HCEC 1CT (cell line): ENCODE measurements at places on chromosomes 7 and 10.

GRCh38 chr7:106729720-106730385 lies 68.9 kb upstream of the CCDC71L start:
- no peak for DNase-seq

GRCh38 chr7:73952266-73952665 lies 75.7 kb upstream of the ELN start:
- DNase-seq = no peak

- no peak for DNase-seq
These were observed 4.5 kb upstream of the AIFM2 start for GRCh38 chr10:70137135-70137534.

GRCh38 chr7:23373151-23374004 lies 74.2 kb downstream of the MALSU1 start:
- DNase-seq = peak; percentile 54

DNA sequence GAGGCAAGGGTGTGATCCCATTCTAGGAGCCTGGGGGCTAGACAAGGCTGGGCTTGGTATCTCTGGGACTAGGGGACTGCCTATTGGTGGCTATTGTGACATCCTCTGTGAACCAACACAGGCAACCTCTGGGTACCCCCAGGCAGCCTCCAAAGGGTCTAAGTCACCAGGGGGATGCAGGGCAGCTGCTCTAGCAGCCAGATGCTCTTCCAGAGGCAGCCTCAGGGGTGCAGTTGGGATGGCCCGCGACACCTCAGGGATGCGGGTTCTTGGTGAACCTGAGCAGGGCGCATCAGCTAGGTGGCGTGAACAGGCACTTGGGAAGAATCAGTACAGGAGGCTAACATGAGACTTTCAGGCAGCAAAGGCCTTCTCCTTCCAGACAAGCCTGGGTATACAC lies 1.6 kb upstream of the TMEM120A start:
- no peak for DNase-seq

- DNase-seq = peak; percentile 8
These were observed 718 bp downstream of the DYNC2I1 start for GRCh38 chr7:158856883-158857668.

GRCh38 chr10:14074062-14074884 lies 256.5 kb downstream of the FRMD4A start:
- DNase-seq = peak; percentile 100

GRCh38 chr7:26868841-26869495 lies 4.6 kb upstream of the SKAP2 start:
- no peak for DNase-seq

DNA sequence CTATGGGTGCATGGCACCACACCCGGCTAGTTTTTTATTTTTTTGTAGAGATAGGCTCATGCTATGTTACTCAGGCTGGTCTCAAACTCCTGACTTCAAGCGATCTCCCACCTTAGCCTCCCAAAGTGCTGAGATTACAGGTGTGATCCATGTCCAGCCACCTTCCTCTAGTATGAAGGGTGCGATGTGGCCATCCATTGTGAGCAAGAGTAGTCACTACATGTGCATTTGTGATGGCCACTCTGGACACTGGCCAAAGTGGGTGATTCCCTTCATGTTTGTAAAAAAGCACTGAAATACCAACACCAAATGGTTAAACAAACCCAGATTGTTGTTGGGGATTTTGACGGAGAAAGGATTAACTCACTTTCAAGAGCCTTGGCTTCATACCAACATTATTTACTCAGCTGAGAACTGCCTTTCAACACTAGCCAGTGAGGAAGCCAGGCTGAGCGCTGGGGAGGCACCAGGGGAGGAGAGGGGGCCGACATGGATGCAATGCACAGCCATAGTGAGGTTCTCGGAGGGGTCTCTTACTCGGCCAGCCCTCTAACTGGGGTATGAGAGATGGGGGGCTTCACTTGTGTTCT lies 198.1 kb upstream of the LYZL2 start:
- DNase-seq = peak; percentile 46

DNA sequence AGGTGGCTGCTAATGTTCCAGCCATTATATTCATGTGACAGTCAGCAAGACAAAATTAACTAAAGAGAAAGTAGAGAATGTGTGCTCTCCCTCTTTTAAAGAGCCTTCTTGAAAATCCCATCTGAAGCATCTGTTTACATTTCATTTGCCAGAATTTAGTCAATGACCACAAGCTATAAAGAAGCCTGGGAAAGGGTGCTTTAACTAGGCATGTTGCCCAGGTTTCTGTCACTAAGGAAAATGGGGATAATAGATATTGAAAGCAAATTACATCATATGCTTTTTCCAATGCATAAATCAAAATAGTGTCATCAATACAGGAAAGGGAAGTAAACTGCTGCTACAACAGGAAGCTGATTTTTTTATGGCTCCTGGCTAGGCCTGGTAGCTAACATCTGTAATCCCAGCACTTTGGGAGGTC lies 67.7 kb downstream of the ELAPOR2 start:
- DNase-seq = no peak

- no peak for DNase-seq
These were observed 102.3 kb upstream of the PCBD1 start for GRCh38 chr10:70990681-70991080.

GRCh38 chr10:67385089-67385488 lies 310.9 kb downstream of the CTNNA3 start:
- DNase-seq = no peak

- no peak for DNase-seq
These were observed 66.6 kb upstream of the ZNF722 start for GRCh38 chr7:63931985-63932577.

GRCh38 chr7:118372530-118372929 lies 148.0 kb downstream of the ANKRD7 start:
- no peak for DNase-seq

DNA sequence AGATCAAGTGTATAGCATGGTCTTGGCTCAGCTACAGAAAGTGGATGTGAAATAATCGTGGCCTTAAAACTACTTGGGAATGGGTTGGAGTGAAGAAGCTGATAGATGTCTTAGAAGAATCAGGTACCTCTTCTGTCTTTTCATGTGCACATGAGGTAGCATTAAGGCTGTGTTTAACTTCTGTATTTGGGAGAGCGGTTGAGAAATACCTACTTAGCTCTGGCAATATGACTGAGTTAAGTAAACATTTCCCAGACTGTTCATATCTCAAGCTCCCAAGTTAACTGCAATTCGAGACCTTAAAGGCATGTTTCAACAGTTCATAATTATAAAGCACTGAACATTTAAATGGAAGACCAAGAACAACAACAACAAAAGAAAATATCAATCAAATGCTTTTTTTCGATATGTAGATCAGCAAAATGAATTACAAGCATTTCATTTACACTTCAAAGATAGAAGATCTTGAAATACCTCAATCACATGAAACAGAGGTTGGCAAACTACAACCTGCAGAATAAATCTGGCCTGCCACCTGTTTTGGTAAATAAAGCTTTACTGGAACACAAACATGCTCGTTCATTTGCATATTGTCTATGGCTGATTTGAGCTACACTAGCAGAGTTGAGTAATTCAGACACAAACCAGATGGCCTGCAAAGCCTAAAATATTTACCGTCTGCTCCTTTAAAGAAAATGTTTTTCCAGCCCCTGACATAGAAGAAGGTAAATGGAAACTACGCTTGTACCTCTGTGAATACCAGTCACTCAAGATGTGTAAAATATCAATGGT lies 337.1 kb upstream of the GLI3 start:
- DNase-seq = peak; percentile 41

GRCh38 chr10:44933451-44934321 lies 22.5 kb downstream of the TMEM72 start:
- no peak for DNase-seq

GRCh38 chr10:118800920-118801319 lies 46.1 kb upstream of the CACUL1 start:
- DNase-seq = peak; percentile 11

- no peak for DNase-seq
These were observed 2.9 kb downstream of the PPP1R3A start for GRCh38 chr7:113915956-113916355.

DNA sequence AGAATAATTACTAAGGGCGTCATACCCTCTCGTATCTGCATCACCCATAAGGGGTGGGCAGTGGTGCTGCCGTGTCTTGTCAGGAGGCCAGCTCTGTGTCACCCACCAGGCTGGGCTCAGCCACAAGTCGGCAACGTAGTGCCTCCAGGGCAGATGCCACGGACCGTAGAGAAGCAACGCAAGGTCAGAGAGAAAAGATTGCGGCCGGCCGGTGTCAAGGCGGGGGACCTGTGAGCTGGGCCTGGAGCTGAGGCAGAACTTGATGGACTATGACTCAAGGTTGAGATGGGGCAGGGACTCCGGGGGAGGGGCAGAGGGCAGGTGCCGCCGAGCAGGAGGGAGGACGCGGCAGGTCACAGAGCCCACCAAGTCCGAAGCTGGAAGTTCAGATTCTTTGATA lies 29.5 kb downstream of the FOXK1 start:
- no peak for DNase-seq
